Activated CD4-positive, alpha-beta T cell treated with anti-CD3 and anti-CD28 coated beads, Interleukin-10, Interleukin-2, amounts not matched to agents 100 ng/mL and 50 ng/mL, durations not matched to agents 16 hours and 8 hours (primary cell): ENCODE measurements at places on chromosomes 7 and 10.
A peak's percentile ranks its signal among the peaks of the same experiment; 100 is the strongest.

GRCh38 chr7:101542527-101543241, 86.4 kb downstream of the MYL10 start:
- DNase-seq = peak; percentile 65

DNA sequence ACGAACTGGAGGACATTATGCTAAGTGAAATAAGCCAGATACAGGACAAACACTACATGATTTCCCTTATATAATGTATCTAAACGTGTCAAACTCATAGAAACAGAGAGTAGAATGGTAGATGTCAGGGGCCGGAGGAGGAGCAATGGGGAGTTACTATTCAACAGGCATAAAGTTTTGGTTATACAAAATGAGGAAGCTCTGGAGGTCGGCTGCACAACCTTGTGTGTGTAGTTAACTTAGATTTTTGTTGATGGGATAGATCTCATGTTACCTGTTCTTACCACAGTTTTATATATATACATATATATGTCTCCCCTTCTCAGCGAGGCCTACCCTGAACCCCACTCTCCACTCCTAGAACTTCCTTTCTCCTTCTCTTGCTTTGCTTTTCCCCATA, 22.4 kb upstream of the TECTB start:
- DNase-seq = no peak

- no peak for DNase-seq
Observed at GRCh38 chr10:12774204-12774894, 227.2 kb downstream of the CCDC3 start.

GRCh38 chr7:157550300-157551275, 213.8 kb downstream of the DNAJB6 start:
- no peak for DNase-seq

DNA sequence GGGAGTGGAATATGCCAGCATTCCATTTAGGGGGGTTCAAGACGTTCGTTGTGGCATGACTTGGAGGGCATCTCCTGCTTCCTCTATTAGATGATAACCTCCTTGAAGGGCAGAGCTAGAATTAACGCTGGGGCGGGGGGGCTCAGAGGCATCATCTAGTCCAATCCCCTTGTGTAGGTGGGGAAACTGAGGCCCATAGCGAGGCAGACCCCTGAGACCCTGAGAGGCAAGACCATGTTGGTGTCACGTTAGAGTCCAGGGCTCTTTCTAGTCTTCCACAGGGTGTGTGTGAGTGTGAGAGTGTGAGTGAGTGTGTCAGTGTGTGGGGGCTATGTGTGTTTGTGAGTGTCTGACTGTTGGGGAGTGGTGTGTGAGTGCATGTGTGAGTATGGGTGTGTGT, 29.3 kb upstream of the NUB1 start:
- no peak for DNase-seq

DNA sequence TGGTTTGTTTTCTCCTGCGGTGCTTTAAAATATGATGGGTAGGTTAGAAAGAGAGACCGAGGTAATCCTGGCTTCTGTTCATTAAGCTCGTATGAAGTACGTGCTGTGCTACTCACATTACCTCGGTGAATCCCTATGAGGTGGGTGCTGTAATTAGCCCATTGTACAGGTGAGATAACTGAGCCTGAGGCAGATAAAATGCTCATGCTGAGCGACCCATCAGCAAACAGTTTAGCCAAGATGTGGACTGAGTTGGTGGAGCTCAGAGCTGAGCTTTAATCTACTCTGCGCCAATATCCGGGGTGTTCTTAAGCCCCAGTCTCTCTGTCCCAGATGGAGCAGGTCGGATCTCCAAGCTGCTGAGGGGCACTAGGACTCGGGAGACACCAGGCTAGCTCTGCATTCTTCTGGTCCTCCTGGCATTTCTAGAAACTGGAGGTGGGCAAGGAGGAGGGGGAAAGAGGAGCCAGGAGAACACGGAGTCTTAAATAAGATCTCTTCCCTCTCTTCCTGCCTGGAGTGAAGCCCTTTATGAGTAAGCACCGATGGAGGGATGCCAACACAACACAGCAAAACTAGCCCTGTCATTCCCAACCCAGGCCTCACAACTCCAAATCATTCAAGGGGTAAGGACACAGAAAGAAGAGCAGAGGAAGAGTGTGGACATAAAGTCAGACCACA, 458.5 kb downstream of the KCNMA1 start:
- DNase-seq = no peak

- no peak for DNase-seq
Observed at GRCh38 chr10:13955409-13956068, 368.8 kb downstream of the PRPF18 start.

DNA sequence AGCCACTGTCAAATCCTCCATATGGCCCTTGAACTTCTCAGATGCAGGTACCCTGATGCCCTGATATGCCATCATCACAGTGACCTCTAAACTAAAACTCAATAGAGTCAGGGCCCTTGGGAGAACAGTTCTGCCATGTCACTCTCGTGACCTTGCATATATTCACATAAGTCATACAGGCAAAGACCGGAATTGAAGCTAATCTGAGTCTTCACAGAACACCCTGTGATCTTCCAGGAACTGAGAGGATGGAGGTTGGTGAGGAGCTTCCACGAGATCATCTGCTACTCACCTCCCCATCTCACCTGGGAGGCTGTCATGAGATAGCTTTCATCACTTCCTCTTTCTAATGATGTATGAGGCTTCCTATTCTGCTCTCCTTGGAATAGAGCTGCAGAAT, 228.7 kb upstream of the CCDC6 start:
- DNase-seq = peak; percentile 15

DNA sequence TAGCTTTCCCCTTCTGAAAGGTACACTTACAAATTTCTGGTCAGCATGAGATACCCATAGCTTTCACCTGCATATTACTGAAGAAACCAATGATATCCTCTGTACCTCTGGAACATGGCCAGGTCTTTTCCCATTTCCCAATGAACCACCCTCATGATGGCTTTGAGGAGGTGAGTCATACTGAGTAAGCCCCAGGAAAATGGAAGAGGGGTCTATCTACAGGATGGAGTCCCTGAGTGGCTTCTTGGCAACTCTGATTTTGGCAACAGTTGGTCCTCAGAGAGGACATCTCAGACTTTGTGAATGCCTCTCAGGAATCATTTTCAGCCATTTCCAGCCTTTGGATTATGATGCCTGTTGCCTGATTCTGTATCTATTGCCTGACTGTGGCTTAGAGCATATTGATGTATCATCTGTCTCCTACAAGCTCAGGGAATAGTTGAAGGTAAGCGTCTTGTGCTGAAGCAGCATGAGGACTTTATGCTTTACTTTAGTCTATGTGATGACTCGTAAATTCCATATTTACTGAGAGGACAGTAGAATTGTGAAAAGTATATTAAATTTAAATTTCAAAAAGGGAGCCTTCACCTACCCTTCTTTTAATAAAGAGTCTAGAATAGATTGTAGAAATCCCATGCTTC, 84.7 kb upstream of the DKK1 start:
- no peak for DNase-seq

DNA sequence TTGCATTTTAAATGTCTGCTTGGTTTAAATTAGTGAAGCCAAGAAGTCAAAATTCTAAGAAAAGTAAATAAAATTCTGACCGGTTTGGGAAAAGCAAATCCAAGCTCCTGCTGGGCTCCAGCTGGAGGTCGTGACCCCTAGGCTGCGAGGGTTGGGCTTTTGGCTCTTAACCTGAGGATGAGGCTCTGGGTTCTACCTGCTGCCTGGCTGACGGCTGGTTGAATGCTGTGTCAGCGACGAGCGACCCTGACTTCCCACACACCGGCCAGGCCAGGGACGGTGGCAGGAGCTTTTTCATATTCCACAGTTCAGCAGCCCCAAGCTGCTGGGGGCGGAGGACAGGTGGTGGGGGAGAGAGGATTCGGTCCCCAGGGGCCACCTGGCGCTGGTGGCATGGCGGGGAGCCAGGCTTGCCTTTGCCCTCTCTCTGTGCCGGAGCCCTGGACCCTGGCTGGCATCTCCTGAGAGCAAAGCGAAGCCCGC, 843 bp upstream of the PLPP4 start:
- no peak for DNase-seq

DNA sequence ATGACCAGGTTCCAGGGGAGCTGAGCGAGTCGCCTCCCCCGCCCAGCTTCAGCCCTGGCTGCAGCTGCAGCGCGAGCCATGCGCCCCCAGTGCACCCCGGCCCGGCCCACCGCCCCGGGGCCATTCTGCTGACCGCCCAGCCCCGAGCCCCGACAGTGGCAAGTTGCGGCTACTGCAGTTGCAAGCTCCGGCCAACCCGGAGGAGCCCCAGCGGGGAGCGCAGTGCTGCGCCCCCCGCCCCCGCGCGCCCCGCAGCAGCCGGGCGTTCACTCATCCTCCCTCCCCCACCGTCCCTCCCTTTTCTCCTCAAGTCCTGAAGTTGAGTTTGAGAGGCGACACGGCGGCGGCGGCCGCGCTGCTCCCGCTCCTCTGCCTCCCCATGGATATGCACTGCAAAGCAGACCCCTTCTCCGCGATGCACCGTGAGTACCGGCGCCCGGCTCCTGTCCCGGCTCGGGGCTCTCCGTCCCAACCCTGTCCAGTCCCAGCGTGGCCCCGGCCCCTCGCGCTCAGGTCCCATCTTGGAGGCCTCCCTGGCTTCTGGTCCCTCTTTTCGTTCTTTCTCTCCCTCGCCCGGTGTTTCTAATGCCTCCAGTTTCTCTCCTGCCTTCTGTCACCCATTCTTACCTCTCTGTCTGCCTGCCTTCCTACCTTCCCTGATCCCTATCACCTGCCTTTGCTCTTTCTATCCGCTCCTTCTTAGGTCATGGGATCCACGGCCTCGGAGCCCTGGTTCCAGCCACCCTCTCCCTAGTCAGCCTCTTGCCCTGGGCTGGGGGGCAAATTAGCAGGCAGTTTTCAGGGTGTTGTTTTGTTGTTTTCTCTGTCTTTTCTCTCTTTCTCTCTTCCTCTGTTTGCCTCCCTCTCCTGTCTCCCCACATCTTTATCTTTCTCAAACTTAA, 751 bp downstream of the PAX2 start:
- DNase-seq = no peak

DNA sequence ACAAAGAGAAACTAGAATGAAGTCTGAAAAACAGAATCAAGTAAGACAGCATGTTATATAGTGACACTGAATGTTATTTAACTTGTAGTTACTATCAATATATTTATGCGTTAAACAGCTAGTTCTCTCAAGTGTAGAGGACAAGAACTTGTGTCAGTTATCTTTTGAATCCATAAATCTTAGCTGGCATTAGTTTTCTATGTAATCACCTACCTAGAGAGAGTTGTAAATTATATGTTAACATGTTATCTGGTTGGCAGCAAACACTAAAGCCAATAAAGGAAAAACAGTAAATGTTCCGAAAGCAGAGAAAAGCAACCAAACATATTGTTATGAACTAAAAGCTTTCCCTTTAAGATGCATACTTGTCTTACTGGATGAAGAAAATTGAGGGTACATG, 36.8 kb downstream of the SLC18A2 start:
- no peak for DNase-seq

- DNase-seq = peak; percentile 76
Observed at GRCh38 chr10:33005322-33006301, 47.6 kb upstream of the ITGB1 start.

DNA sequence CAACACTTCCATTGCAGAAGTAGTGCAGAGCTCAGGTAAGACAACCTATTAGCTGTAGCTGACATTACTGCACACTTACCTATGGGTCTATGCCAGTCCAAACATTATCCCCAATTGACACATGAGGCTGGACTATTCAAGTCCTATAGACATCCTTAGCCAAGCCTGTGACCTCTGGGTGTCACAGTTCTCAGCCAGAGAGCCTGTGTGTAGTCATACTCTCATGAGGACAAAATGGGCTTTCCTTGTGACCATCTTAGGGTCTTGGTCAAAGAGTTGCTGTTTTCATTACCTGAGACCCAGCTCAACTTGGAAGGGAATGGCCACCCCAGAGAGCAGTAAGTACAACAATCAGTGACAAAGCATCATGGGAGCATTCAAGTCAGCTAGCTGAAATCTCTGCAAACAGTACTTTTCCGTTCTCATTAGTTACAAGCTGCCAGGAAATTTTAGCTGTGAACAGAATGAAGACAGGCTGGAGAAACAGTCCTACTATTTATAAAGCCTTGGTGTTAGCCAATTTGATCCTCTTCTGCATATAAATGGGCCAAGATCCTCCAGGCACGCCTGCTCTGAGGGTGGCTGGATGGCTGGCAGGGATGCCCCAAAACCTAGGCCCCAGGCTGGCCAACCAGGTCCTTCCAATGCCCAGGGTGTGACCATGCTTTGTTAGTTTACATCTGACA, 44.3 kb downstream of the NUDCD3 start:
- no peak for DNase-seq

DNA sequence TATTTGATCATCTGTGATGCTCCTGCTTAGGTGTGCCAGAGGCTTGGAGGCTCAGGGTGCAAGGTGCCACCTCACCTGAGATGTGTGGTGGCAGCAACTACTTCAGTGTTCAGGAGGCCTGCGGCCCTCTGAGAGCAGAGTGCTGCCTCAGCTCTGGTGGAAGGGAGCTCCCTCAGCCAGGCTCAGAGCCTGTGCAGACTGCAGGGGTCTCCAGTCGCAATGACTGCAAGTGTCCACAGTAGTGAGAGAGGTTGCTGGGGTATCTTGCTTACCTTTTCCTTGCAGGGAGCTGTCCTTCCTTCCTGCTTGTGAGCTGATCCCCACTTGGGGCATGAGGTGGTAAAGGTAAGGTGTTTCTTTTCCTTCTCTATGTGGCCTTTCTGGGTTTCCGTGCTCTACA, 131.0 kb upstream of the GAD2 start:
- DNase-seq = no peak

DNA sequence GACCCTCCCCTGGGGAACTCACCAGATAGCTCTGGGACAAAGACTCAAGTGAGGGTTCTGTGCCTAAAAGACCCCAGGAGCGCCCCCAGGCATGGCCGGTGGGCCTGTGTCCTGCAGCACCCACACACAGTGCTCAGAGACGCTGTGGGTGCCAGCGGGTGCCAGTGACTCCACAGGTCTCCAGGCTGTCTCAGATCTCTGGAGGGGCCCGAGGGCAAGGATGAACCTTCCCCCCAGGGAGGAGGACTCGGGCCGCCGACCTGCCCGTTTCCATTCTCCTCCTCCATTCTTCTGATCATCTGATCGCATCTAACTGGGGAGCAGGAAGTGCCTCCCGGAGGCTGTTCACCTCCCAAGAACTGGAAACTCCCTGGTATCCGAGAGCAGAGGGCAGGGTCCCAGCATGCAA, 980 bp downstream of the ADAM8 start:
- DNase-seq = peak; percentile 78

GRCh38 chr10:29736366-29737073, 101.7 kb upstream of the SVIL start:
- no peak for DNase-seq

- DNase-seq = no peak
Observed at GRCh38 chr7:12456506-12456905, 52.8 kb upstream of the VWDE start.

DNA sequence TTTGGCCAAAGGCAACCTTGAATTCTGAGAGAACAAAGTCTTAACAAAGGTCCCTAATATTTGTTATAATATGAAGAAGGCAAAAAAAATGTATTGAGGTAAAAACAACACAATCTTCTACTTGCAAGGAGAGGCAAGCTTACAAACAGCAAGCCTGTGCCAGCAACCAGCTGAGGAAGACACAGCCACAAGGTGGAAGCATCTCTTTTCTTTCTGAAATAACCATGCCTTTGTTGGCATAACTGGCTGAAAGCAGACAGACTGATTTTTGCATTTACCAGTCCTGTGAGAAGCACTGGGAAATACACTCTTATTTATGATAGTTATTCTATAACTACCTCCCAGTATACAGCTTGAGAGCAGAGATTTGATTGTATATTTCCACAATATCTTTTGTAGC, 292.0 kb downstream of the PHTF2 start:
- DNase-seq = no peak
